ENCODE measurements at places on chromosomes 6 and 20.
A peak's percentile ranks its signal among the peaks of the same experiment; 100 is the strongest.

- no peak for DNase-seq
Measured at GRCh38 chr6:97030431-97030830, 105.9 kb downstream of the KLHL32 start.

DNA sequence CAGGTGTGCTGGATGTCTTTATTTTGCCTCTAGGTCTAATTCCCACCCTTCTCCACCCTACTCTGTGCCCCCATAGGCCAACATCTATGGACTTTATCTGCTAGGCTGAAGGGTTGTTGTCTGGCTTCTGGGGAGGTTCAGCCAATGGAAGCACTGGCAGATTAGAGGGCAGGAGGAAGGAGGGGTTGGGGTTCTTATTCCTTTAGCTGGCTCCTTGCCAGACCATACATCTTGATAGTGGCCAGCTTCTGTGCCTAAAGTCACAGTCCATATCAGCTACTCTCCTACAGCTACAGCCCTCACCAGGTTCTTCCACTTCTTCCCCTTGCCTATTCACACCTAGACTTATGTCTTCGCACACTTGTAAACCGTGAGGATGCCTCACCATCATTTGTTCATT is 41.1 kb downstream of the ROS1 start:
- DNase-seq: no peak

DNA sequence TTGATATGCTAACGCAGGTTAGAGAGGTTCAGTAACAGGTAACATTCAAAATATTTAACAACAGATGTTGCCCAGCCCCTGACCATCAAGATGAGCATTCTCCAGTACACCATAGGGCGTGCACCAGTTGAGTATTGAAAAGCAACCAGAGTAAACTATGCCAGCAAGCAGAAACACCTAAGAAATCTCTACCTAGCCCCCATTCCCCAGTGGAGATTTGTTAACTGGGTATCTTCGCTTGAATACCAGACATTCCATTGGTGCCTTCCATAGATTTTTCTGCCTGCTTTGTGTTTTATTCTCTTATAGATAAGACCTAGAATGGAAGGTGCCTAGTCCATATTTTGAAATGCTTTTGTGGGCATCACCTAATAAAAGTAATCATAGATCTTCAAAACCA is 623.9 kb downstream of the KIF16B start:
- no peak for DNase-seq

DNA sequence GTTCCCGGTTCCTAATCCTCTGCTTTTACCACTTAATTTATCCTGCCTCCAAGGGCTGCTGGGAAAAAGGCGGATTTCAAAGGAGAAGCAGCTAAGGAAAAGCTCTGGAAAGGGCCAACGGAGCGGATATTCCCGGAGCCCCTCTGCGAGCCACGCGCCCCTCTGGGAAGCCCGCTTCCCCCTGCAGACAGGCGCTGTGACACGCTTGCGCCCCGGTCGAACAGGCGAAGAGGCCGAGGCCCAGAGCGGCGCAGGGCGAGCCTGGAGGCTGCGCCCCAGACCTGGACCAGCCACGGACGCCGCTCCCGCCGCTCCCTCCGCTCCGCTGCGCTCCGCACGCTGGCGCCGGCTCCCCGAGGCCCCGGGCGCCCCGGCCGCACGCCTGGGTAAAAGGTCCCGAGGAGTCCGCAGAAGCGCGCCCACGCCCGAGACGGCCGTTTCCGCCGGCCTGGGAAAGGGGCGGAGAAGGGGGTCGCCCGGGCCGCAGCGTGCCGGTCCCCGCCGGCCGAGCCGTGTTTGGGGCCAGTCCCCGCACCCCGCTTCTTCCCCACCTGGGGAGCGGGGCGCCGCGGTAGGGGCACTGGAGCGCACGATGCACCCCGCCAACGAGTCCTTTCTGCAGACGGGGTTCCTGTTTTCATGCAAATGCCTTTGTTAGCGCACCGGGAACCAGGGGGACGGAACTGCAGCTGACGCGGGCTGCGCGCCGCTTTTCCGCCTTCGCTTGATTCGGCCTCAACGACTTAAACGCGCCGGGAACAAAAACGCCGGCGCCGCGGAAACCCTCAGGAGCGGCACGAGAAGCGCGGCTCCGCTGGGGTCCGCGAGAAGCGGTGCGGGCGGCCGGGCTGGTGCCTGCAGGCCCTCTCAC is 91.9 kb upstream of the SIRPA start:
- DNase-seq: peak; percentile 10

GRCh38 chr6:46923476-46923875 is 1.7 kb upstream of the ADGRF5 start:
- no peak for DNase-seq

DNA sequence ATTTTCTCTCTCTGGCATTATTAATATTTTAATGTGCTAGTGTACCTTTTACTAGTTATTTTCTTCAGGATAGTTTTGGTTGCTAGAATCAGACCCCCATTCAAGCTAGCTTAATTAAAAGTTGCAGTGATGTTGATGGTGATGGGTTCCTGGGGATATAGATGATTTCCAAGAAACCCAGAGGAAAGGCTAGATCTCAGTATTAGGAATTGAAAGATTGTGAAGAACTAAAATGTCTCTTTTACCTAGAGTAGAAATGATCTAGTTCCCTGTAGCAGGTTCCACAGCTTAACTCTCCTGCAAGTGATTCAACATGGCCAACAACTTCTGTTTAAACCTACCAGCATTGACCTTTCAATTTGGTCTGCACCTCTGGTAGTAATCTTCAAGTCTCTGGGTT is 78.6 kb downstream of the DOK5 start:
- no peak for DNase-seq
